ENCODE measurements at places on chromosomes 3 and 15.

GRCh38 chr3:186298876-186299275 is 63.2 kb downstream of the DGKG start:
- DNase-seq, result peak; percentile 45

DNA sequence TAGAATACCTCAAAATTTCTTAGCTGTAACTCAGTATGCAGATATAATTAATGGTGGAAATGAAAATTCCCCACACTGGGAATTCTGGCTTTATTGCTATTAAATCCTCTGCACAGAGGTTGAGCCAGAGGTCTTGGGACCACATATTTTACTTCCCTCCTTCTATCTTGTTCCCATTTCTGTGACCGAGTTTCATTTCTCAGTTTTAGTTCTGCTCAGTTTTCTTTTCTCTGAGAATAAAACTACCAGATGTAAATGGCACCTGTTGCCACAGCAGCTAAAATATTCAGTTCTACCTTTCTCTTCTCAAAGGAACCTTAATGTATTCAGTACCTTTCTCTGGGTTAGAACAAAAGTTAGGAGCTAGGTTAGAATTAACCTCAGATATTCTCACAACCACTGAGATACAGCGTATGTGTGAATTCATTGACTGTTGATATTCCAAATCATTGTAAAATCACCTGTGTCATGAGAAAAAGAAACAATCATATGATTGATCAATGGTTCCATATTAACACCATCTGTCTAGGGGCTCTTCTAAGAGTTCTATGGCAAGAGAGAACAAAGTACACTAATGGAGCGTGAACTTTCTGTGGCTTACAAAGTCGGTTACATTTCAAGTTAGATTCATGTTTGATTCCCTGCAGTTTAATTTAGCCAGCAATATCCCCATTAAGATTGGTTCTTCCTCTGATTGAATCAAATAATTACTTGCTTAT is 374.1 kb downstream of the EFHB start:
- DNase-seq, result no peak

GRCh38 chr3:13546667-13547171 is 2.2 kb upstream of the FBLN2 start:
- DNase-seq, result peak; percentile 60

DNA sequence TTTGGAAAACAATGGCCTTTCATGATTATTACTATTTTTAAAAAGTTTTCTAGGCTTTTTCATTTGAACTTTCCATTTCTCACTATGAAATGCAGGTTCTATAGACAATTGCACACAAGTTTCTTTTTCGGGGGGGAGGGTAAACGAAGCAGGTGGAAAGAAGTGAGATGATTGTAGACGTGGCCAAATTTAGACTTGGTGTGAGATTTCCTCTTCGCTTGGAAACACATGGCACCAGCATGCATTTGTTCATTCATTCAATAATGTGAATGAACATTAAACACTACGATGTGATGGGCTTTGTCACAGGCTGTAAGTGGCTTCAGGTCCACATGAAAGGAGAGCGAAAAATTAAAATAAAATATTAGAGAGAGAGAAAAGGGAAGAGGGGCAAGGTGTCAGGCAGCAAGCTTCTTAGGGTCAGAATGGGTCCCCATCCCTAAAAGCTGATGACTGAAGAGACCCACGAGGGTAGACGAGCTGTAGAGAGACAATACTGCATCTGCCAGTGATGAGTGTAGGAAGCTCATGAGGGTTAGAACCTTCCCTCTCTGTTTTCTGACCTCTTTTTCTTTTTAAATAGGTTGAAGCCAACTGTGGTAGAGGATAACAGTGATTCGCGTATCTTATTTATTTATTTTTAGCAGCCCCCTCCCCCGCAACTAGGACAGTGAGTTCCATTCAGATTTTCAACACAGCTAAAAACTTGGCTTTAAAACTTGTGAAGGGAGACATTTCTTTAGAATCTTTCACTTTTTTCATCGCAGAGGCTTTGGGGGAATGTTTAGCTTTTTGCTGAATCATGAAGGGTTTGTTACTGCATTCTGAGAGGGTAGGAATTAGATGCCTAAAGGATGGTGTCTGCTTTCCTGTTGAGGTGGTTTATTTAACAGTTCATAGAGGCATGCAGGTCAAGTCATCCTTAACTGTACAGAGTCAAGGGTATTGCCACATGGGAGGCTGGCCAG is 36.2 kb downstream of the GAP43 start:
- DNase-seq, result peak; percentile 47

DNA sequence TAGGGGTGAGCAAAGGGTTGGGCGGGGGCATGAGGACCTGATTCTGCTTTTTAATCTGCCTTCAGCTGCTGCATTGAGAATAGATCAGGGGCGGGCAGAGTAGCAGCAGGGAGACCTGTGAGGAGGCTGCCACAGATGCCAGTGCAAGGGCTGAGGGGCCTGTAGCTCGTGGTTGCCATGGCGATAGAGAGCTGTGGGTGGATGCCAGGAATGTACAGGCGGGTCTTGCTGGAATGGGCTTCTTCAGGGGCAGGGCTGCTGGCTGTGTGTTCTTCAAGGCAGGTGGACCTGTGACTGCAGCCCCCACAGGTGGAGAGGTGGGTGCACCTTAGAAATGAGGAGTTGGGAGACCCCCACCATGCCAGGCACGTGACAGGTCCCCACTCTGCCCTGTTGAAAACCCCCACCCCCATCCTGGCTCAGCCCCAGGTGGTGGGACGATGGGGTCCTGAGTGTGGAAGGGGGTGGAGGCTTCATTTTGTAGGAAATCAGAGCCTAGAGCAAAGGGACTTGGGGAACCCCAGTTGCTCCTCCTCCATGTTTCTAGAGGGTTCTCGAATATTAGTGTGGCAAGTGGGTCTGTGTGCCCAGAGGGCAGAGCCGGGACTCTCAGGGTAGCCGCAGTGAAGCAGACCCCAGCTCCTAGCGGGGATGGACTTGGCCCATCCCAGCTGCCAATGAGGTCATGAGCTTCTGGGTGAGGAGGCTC is 38.3 kb downstream of the SLC6A6 start:
- DNase-seq, result no peak

DNA sequence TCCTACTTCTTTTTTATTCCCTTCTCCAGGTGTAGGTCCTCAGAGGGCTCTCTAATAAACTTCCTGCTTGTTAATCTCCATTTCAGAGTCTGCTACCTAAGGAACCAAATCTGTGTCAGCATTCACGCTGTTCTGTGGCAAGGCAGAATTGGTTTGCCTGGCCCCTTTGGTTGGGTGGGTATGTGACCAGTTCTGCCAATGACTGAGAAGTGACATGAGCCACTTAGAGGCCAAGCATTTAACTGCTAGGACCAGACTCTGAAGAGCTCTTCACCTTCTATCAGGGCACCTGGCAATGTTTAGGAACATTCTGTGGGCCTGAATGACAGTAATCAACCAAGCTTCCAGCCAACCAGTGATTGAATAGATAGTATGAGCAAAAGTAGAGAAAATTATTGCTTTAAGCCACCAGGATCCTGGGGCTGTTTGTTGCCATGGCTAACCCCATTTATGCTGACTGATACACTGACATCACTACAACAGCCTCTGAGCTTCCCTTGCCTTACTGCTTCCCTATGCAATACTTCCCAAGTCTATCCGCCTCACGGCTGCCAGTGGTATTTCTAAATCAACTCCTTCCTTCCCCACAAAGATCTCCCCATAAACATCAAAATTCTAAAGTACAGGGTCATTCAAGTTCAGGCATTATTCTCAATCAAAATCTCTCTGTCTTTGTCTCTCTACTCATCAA is 7.6 kb downstream of the FRMD4B start:
- no peak for DNase-seq

- peak; percentile 39 for DNase-seq
Measured at GRCh38 chr3:167740961-167741587, 5.6 kb downstream of the SERPINI1 start.

- DNase-seq, result no peak
Measured at GRCh38 chr3:113293348-113293747, 82.0 kb downstream of the BOC start.
